ENCODE measurements at places on chromosomes 6 and 20. TPM values are rescaled to one million over a fixed set of nuclear protein-coding genes. Genes with fewer than 3 reads are reported as not detected.

DNA sequence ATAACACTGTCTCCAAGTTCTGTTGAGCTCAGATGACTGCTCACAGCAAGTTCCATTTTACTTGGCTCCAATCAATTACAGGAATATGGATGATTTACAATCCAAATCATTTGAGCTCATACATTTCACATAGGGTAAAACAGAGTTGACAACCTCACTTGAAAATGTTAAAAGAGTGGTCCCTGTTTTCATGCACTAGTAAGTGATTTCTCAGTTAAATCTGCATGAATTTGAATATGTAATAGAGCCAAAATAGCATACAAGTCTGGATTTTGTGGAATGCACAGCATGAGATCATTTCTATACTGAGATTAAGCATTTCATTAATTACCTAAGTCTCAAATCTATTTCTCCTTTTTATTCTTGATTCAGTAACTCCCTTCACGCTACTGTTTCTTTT, 217.6 kb downstream of the SIM1 start:
- DNase-seq, result no peak
- H3K4me3 ChIP-seq, result no peak overlapping the region
- no peaks in the 10 kb centered on the region for H3K4me1 ChIP-seq
- H3K36me3 ChIP-seq, result no peaks in the 10 kb centered on the region
- H3K27ac ChIP-seq, result no peak overlapping the region

DNA sequence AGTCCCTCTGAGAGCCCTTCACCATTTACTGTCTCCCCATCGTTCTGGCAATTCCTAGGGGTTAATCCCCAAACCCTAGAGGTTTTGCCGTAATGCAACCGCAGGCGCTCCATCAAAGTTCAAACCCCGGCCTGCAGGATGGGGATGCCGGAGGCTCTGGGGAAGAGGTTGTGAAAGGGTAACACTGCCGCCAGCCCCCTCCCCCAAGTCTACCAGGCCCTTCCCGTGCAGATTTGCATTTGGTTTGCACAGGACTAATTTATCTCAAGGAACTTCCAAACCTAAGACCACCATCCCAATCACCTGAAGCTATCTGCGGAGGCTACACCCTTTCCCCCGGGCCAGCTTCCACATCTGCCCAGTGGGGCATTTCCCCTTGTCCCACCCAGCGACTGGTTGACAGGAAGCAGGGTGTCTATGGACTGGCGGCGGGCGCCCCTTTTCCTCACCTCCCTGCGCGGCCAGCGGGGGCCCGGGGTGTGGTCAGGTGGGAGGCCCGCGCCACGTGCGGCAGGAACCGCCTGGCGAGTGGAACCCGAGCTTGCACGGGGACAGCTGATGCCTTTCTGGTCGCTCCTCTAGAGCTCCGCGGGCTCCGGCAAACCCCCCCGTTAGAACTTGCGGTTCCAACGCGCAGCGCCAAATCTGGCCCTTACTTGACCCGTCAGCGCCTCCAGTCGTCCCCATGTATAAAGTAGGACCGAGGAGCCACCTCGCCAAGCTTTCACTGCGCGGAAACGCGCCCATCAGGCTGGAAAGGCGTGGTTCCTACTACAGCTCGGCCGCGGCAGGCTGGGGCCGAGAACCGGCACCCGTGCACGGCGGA, 9.4 kb upstream of the SLC4A11 start:
- no peak overlapping the region for H3K27ac ChIP-seq
- no peak overlapping the region for H3K4me3 ChIP-seq
- H3K4me1 ChIP-seq, result no peaks in the 10 kb centered on the region

TMEM14B gene
- total RNA-seq, result 46.4 TPM

NELFCD gene
- total RNA-seq, result 39.6 TPM

OPRM1 gene
- total RNA-seq, result not detected

VSX1 gene
- not detected for total RNA-seq

GRCh38 chr20:16270314-16270931, 302.8 kb downstream of the KIF16B start:
- no peak overlapping the region for H3K27ac ChIP-seq
- no peaks in the 10 kb centered on the region for H3K4me1 ChIP-seq
- peaks cover 5% of the 10 kb centered on the region for H3K36me3 ChIP-seq
- no peaks in the 10 kb centered on the region for H3K27me3 ChIP-seq
- H3K4me3 ChIP-seq, result no peak overlapping the region
- no peak for DNase-seq

DNA sequence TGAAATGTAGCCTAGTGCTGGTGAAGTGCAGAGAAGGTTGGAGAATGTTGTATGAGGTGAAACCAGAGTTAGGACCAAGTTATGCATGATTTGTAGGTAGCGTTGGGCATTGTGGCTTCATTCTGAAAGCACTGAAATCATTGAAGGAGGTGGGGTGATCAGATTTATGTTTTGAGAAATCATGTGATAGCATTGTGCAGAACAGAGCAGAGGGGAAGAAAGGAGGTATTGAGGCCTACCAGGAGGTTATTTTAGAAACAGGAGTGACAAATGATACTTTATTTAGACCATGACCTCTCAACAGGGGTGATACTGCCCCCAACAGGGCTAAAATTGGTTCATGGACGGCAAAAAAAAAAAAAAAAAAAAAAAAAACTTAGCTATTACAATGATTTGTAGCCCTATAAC, 15.6 kb upstream of the HMGN3 start:
- no peak overlapping the region for H3K27ac ChIP-seq
- no peak overlapping the region for H3K4me3 ChIP-seq
- no peak for DNase-seq
- no peaks in the 10 kb centered on the region for H3K27me3 ChIP-seq
- no peaks in the 10 kb centered on the region for H3K4me1 ChIP-seq

GRCh38 chr6:20318851-20319387, 82.8 kb upstream of the E2F3 start:
- H3K36me3 ChIP-seq, result no peaks in the 10 kb centered on the region
- no peak for DNase-seq
- H3K4me3 ChIP-seq, result no peak overlapping the region
- peaks cover 9% of the 10 kb centered on the region for H3K4me1 ChIP-seq

DNA sequence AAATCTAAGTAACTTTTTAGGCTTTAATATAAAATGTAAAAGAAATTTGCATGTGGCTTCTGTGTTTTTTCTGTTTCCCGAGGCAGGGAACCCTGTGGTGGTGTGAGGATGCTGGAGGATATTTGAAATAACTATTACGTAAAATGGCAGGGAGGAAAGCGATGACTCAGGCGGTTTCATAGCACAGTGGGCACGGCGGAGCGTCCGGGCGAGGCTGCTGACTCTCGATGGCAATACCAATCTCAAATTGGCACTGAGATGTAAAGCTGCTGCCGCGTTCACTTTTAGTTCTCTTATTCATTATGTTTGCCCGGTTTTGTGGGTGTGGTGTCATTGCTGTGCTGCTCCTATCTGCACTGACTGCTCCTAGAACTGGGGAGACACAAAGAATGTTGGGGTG, 254.3 kb downstream of the THBS2 start:
- no peak overlapping the region for H3K4me3 ChIP-seq
- H3K36me3 ChIP-seq, result no peaks in the 10 kb centered on the region
- H3K4me1 ChIP-seq, result no peaks in the 10 kb centered on the region
- DNase-seq, result no peak
- no peaks in the 10 kb centered on the region for H3K27me3 ChIP-seq

GRCh38 chr6:49225471-49225870, 237.6 kb downstream of the MMUT start:
- H3K4me3 ChIP-seq, result no peak overlapping the region
- H3K27ac ChIP-seq, result no peak overlapping the region
- DNase-seq, result no peak
- H3K36me3 ChIP-seq, result no peaks in the 10 kb centered on the region
- H3K27me3 ChIP-seq, result no peaks in the 10 kb centered on the region
- H3K4me1 ChIP-seq, result no peaks in the 10 kb centered on the region

- no peaks in the 10 kb centered on the region for H3K36me3 ChIP-seq
- no peak overlapping the region for H3K4me3 ChIP-seq
- no peak for DNase-seq
- no peaks in the 10 kb centered on the region for H3K4me1 ChIP-seq
- no peak overlapping the region for H3K27ac ChIP-seq
- H3K27me3 ChIP-seq, result no peaks in the 10 kb centered on the region
Observed at GRCh38 chr6:37109714-37110499, 60.0 kb upstream of the PIM1 start.

- H3K27me3 ChIP-seq, result no peaks in the 10 kb centered on the region
- H3K27ac ChIP-seq, result no peak overlapping the region
- no peaks in the 10 kb centered on the region for H3K4me1 ChIP-seq
- DNase-seq, result no peak
- no peaks in the 10 kb centered on the region for H3K36me3 ChIP-seq
Observed at GRCh38 chr6:40232698-40233097, 298.4 kb upstream of the MOCS1 start.

DNA sequence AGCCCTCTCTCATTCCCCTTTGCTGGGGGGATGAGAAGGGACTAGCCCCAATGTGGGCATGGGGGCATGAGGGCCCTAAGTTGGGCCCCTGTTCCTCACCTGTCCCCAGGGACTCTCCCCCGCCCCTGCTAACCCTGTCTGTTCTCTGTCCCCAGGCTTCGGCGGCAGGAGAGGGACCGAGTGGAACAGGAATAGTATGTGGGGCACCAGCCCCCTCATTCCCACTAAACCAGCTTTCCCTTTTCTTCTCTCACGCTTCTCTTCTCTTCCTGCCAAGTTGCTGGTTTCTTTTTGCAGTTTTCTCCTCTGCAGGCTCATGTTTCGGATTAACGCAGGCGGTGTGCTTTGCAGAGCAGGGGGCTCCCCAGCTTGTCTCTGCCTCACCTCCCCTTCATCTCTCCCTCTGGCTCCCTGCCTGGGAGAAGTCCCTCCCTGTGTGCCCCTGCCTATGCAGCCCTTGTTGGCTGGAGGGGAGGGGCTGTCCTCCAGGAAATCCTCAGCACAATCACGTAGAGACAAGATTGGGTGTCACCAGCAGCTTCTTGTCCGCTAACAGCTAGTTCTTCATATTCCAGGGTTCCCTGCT, 7.9 kb downstream of the TMEM63B start:
- H3K4me3 ChIP-seq, result no peak overlapping the region
- H3K27ac ChIP-seq, result no peak overlapping the region
- peaks cover 59% of the 10 kb centered on the region for H3K36me3 ChIP-seq
- H3K27me3 ChIP-seq, result no peaks in the 10 kb centered on the region

GRCh38 chr6:118968416-118968815, 33.5 kb upstream of the MCM9 start:
- no peak for DNase-seq
- no peaks in the 10 kb centered on the region for H3K4me1 ChIP-seq
- no peaks in the 10 kb centered on the region for H3K27me3 ChIP-seq
- H3K4me3 ChIP-seq, result no peak overlapping the region

DNA sequence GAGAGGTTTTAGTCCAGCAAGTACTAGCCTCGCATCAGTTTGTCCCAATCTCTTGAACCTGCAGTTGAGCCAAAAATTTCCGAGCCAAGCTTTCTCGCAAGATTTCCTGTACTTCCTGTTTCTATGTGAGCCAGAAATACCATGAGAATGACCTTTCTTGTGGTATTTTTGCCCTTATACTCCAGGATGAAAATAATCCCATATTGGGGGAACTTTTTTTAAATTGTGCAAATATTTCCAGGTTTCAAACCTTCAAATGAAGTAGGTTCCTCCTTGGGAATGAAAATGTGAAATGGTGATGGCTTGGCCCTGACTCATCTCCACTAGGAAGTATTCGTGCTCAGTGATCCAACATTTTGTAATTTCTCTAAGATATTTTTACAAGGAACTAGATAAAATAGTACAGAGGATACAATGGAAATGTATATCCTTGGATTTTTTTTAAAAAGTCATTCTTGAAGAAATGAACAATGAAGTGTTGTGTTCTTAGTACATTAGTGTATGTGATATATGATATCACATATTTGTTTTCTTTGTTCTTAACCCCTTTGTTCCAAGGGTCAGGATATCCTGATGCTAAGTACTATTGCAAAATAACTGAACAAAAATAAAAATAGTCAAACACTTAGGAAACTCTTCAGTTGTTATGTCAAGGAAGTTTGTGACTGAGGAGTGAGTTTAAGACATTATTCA, 184.0 kb downstream of the PDE7B start:
- H3K36me3 ChIP-seq, result no peaks in the 10 kb centered on the region
- H3K4me1 ChIP-seq, result no peaks in the 10 kb centered on the region
- no peak for DNase-seq
- H3K4me3 ChIP-seq, result no peak overlapping the region

RALGAPA2 gene
- 54.3 TPM for total RNA-seq

- H3K4me1 ChIP-seq, result peaks cover 27% of the 10 kb centered on the region
- peak overlapping the region; percentile 97 for H3K27ac ChIP-seq
- H3K36me3 ChIP-seq, result no peaks in the 10 kb centered on the region
- H3K27me3 ChIP-seq, result no peaks in the 10 kb centered on the region
- DNase-seq, result no peak
Observed at GRCh38 chr20:47355489-47356219, 845 bp downstream of the ZMYND8 start.

DNA sequence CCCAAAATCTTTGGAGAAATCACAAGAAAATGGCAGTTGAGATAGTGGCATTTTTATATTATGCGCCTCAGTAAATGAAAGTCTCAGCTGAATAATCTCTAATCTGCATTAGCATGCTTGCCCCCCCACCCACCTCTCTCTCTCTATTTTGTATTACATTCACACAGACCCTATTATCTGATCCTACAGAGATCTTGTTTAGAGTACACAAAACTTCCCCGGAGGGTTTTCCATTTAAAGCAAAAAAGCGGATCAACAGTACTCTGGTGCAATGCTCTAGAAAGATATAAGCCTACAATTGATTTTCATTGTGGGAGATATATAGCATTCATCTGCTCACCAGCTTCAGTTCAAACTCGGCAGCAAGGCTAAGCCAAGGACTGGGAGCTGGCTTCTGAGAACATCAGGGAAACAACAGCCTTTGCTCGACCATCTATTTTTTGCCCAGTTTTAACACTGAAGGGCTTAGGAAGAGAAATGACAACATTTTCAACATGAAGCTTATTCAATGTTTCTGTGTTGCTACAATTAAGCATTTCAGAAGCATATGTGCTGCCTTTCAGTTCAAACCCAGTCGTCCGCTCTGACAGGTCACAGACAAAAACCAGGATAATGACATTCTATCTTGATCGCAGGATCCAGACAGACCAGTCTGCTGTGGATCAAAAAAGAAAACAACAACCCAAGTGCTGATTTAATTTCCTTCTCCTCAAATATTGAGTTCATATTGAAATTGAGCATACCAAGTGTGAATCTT, 137.6 kb upstream of the ATXN1 start:
- H3K27me3 ChIP-seq, result no peaks in the 10 kb centered on the region
- H3K36me3 ChIP-seq, result no peaks in the 10 kb centered on the region
- no peak overlapping the region for H3K27ac ChIP-seq
- no peak for DNase-seq
- H3K4me3 ChIP-seq, result no peak overlapping the region
- H3K4me1 ChIP-seq, result no peaks in the 10 kb centered on the region

FBXO30 gene
- 7.2 TPM for total RNA-seq

- no peaks in the 10 kb centered on the region for H3K36me3 ChIP-seq
- peak overlapping the region; percentile 87 for H3K4me3 ChIP-seq
- DNase-seq, result peak; percentile 61
- peaks cover 17% of the 10 kb centered on the region for H3K4me1 ChIP-seq
- no peaks in the 10 kb centered on the region for H3K27me3 ChIP-seq
Observed at GRCh38 chr6:26124781-26125685, 37.8 kb downstream of the HFE start.

GRCh38 chr6:41464019-41464418, 82.2 kb upstream of the FOXP4 start:
- no peak overlapping the region for H3K4me3 ChIP-seq
- no peak for DNase-seq
- H3K4me1 ChIP-seq, result no peaks in the 10 kb centered on the region
- H3K27ac ChIP-seq, result no peak overlapping the region
- H3K36me3 ChIP-seq, result no peaks in the 10 kb centered on the region

CENPW gene
- 3.3 TPM for total RNA-seq

ZNF451 gene
- total RNA-seq, result 55.5 TPM

CDH26 gene
- total RNA-seq, result 9.8 TPM

Measured in Peyer's patch (tissue), 4 donors.